Midbrain (tissue), 1 donor: ENCODE measurements at places on chromosomes 12 and 14.

- no peak for DNase-seq
These were observed 21.9 kb downstream of the ANKLE2 start for GRCh38 chr12:132739600-132740312.

GRCh38 chr12:116299064-116299463 is 21.6 kb upstream of the MED13L start:
- DNase-seq, result no peak

- no peak for DNase-seq
These were observed 28.5 kb downstream of the ACTR6 start for GRCh38 chr12:100229036-100229635.

DNA sequence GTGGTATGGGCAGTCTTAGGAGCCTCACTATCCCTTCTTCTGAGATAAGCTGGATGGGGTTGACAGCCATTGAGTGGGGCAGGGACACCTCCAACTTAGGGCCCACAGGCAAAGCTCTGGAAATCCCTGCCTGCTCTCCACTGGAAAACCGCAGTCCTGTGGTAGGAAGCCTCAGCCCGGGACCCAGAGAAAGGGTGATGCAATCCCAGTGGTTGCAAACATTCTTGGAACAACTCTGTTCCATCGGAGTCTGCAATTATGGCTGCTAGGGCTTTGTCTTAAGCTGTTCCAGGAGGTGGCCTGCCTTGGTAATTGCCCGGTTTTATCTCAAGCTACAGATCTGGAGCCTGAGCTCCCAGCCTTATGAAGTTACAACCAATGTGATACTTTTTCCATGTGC is 133.4 kb downstream of the DICER1 start:
- DNase-seq, result no peak

GRCh38 chr12:79983492-79983891 is 48.6 kb upstream of the PPP1R12A start:
- DNase-seq, result no peak

GRCh38 chr14:34872822-34873588 is 2.2 kb downstream of the BAZ1A start:
- DNase-seq, result no peak

- no peak for DNase-seq
These were observed 1154.8 kb downstream of the TMEM121 start for GRCh38 chr14:106681161-106681560.

DNA sequence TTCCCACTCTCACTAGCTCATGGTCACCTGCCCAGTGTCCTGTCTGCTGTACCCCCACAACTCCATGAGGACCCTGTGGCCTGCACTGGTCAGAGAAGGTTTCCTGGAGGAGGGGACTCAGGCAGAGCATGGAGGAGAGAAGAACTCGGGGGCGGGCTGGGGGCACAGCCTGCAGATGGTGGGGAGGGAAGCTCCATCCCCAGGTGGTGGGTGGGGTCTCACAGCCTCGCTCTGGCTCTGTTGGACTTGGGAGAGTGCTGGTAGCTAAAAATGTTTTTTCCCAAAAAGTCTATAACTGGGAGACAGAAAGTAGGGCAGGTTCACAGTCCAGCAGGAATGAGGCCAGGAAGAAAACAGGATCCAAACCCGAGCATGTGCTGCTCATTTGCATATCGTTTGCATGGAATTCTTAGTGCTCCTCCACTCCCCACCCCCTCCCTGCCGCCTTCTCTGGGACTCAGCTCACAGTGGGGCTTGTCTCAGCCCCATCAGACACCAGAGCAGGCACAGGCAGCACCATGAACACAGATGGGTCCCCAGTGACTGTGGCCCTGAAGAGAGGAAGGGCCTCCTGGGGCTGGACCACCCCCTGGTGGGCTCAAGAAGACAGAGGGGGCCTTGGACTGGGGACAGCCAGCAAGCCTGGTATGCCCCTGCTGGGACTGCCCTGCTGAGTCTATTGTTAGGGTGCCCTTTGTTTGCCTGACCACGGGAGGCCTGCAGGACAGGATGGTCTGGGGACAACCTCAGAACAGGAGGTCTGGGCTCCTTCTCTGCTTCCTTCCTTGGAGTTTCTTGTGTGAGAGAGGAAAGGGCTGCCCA is 67.0 kb upstream of the SFSWAP start:
- peak; percentile 18 for DNase-seq

- DNase-seq, result no peak
These were observed 34.1 kb upstream of the STON2 start for GRCh38 chr14:81434230-81434629.

DNA sequence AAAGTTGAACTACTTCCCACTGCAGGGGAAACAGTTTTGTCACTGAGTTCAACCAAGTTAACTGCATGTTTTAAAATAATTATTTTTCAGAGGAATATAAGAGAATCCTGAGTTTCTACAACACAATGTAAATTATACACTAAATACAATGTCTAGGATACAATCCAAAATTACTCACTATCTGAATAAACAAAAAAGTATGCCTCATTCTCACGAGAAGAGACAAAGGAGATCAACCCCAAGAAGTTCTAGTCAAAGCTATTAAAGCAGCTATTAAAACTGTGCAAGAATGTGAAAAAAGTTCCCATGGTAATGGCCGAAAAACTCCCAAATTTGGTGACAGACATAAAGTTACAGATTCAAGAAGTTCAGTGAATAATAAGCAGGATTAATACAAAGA is 8.8 kb upstream of the KCNK13 start:
- no peak for DNase-seq

DNA sequence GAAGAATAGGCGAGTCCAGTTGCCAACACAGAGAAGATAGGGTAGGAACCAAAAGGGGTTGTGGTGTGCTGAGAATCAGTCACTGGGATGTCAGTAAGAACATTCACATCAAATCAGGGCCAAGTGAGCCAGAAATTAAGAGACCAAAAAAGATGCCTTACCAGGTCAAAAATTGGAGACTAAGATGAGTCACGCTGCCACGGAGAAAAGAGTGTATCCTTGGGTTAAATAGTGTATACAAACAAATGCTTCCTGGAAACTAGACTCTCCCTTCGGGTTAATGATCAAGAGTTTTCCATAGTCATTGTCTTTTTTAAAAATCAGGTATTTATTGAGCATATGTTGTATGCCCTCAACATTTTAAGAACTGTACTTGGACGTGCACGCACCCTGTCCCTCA is 45.2 kb upstream of the BAZ1A start:
- DNase-seq, result no peak

DNA sequence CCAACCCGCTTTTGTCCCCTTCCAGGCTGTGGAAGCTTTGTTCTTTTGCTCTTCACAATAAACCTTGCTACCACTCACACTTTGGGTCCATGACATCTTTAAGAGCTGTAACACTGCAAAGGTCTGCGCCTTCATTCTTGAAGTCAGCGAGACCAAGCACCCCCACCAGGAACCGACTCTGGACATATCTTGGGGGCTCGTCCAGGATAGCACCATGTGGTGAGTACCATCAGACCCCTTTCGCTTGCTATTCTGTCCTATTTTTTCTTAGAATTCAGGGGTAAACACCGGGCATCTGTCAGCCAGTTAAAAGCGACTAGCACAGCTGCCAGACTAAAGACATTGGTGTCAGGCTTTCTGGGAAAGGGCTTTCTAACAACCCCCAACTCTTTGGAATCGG is 137.6 kb upstream of the PPFIA2 start:
- DNase-seq, result no peak

DNA sequence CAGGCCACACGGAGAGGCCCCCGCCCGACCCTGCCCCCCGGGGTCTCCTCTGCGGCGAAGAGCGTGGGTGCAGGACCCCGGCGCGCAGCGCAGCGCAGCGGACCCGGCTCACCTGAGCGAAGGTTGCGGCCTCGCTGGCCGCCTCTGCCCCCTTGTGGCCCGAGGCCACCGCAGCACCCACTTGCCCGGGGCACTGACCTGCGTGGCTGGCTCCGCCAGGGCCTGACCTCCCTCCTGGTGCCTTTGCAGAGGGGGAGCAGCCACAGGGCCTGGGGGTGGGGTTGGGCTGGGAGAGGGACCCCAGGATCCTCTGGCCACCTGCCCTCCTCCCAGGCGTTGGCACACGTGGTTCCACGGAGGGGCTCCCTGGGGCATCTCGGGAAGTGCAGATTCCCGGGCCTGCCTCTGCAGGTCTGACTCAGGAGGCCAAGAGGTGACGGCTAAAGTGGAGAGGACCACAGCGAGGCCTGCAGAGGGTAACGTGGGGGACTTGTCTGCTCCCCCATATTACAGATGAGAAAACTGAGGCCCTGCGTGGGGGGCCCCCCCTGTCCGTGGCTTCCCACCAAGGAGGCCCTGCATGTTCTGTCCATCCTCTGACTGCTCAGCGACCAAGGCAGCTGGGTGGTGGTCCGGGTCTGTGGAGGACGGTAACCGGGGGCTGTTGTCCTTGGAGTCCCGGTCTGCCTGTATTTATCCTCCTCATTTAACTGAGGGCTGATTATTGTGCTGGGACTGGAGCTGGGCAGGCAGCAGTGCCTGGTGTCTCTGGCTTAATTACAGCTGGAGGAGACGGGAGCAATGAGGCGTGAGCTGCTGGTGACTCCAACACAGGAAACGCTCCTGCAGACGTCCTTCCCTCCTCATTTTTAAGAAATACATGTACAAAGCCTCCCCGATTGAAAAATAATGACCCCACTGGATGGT is 67.9 kb upstream of the BEGAIN start:
- DNase-seq, result no peak

DNA sequence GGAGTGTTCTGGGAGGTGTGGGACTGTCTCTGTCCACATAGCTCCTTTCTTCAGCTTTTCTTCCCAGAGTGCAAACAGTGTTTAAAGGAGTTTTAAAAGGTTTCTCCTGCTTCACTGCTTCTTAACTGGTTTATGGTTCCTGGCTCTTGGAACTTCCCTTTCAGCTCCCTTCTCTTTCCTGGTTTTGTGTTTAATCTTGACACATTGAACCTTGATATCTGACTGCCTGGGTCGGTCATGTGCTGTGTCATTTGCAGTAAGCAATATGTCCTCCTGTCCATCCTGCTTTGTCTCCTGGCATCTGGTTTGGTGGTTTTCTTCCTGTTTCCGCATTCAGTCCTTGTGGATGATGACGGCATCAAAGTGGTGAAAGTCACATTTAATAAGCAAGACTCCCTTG is 2.2 kb downstream of the TMEM106C start:
- DNase-seq, result no peak

DNA sequence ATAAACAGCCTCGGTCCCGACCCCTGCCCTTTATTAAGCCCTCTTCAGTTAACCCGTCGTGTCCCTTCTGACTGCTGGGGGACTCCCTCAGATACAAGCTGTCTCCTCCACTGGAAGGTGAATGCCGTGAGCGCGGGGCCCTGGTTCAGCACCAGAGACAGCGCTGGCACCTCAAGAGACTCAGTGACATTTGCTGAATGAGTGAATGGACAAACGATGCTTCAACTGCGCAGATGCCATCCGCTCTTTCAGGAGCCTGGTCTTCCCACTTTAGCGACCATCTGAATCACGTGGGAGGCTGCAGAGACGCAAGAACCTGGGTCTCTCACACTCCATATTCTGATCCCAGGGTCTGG is 92.6 kb upstream of the SFSWAP start:
- no peak for DNase-seq
